ENCODE measurements at places on chromosomes 16 and 17.

DNA sequence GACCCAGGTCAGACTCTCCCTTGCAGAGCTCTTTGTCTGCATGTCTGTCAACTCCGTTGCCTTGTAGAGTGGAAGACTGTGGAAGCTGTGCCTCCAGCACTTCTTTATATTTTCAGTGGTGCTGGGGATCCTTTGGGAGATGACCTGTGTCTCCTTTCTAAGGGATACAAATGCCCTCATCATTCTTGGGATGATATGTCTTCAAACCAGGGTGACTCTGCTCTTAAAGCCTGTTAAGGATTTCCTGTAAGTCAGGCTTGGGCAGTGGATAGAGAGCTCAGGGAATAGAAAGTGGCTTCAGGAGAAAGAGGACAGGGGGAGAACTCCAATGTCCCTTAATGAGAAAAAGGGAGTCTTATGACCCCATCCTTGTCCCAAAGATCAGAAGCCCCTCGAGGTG lies 1.5 kb downstream of the HOXB3 start:
- DNase-seq: no peak

DNA sequence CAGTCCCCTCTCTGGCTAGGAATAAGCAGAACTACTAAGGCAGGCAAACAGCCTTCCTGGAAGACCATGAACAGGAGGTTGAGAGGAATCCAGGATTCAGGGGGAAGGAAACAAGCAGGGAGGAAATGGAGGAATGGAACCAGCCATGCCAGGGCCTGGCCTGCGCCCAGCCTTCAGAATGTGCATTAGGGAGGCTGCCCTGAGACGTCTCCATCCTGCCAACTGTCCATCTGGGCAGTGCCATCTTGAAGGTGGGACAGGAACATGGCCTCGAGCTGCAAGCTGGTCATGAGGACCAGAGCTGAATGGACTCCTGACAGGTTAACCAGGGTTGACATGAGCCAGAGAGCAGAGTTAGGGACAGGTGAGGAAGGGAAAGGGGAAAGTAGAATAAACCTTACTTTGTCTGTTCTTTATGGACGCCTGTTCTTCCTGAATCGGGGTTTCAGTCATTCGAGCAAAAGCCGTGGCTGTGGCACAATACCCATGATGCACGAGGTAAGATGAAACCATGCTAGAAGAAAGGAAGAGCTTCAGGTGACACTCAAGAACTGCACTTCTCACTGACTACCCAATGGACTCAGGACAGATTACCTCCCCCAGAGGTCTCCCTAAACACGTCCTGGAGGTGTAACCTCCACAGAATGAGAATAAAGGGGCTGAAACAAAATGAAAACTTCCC lies 12.1 kb upstream of the GFOD2 start:
- DNase-seq: no peak

- no peak for DNase-seq
Measured at GRCh38 chr16:74169066-74169465, 127.5 kb upstream of the PSMD7 start.

GRCh38 chr17:6072157-6072556 lies 2.0 kb downstream of the WSCD1 start:
- DNase-seq: no peak

- DNase-seq: no peak
Measured at GRCh38 chr16:50614955-50615724, 66.0 kb downstream of the SNX20 start.

DNA sequence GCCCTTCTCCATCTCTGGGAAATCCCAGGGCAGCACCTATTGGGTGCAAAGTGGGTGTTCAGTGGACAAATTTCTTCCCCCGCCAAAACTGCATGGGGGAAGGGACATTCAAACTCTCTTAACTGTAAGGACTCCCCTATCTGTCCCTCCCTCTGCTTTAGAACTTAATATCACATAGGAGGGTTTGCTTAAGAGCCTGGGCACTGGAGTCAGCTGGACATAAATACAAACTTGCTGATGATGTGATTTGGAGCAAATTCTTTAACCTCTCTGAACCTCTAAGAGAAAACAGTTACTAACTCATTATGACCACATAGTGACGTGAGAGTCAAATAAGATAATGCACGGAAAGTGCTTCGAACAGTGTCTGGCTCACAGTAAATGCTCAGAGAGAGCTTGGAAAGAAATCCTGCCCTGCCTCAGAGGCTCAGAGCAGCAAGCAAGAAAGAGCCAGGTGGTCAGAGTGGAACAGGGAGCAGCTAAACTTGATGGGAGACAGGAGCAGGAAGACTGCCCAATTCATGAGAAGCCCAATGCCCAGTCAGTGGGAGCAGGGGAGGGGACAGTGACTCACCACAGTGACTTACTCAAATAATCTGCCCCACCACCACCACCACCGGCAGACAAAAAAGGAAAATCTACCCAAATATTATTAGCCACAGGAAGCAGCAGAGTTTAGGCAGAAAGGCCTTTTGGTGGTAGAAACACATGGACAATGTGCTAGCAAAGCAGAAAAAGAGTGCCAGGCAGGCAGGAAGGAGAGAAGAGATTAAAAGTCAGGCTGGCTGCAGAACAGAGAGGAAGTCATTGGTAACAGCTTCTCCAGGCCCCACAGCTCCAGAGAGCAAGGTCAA lies 23.9 kb upstream of the CCL1 start:
- DNase-seq: no peak

GRCh38 chr16:11638140-11638539 lies 30.1 kb upstream of the SNN start:
- no peak for DNase-seq

All from activated T-helper 9 cell treated with anti-CD3 and anti-CD28 coated beads, Interleukin-2, amount 50 U/mL, for 16 hours (primary cell).